ENCODE measurements at places on chromosomes 6 and 20.

- DNase-seq: no peak
Measured at GRCh38 chr6:168432196-168432595, 8.8 kb upstream of the SMOC2 start.

- no peak for DNase-seq
Measured at GRCh38 chr6:159180001-159180400, 10.8 kb downstream of the FNDC1 start.

DNA sequence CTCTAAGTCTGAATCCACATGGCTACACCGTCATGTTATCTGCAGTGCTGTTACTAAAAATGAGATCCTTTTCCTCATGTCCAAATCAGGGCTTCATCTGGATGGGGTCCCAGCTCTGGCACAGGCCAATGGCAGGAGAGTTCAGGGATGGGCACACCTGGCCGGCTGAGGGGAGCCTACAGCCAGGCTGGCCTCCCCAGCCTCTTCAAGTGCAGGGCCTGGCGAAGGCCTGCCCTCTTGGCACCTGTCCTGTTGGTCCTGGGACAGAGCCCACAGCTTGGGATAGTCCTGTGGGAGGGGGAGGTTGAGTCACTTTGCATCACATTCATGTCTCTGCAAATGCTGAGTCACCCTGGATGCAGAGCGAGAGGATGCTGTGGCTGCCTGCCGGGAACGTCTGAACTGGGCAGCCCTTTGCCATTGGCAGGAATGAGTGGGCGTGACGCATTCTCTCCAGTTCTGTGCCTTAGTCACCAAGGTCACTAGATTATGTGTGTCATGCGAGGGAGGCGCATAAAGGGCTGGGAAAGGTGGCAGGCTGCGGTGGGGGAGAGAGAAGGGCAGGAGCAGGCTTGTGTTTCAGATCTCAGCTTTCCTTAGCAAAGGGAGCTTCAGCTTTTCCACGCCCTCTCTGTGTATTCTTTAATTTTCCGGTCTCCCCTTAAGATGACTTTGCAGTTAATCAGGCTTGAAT, 223.2 kb upstream of the ECI2 start:
- no peak for DNase-seq

DNA sequence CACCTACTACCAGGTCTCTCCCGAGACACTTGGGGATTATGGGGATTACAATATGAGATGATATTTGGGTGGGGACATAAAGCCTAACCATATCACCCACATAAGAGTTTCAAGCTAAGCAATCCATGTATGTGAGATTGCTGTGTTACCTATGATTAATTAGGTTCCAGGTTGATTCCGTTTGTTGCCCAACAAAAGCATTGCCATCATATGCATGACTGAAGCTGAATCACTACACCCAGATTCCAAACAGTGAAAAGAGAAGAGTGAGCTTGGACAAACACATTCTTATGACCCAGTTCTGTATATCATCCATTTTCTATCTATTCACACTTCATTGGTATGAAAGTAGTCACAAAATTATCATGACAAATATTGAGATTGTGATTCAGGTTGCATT, 952.5 kb upstream of the MAN1A1 start:
- no peak for DNase-seq

- no peak for DNase-seq
Measured at GRCh38 chr6:165443462-165443861, 134.1 kb upstream of the C6orf118 start.

- DNase-seq: no peak
Measured at GRCh38 chr6:149445573-149445972, 39.2 kb downstream of the ZC3H12D start.

DNA sequence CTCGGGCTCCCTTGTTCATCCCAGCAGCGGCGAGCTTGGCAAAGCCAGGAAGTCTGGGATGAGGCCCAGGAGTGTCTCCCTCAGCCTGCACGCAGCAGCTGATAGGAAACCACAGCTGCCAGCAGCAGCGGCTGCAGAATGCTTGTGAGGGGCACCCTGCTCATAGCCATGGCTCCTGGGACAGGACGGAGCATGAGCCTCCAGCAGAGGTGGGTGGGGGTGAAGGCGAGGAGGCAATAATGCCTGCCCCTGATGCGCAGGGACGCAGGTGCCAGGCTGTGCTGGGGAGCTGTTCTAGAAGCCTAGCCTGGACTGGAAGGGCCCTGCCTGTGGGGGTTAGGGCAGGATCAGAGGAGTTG, 157.9 kb downstream of the CD83 start:
- no peak for DNase-seq

GRCh38 chr6:170211404-170212025, 79.4 kb downstream of the DLL1 start:
- no peak for DNase-seq

DNA sequence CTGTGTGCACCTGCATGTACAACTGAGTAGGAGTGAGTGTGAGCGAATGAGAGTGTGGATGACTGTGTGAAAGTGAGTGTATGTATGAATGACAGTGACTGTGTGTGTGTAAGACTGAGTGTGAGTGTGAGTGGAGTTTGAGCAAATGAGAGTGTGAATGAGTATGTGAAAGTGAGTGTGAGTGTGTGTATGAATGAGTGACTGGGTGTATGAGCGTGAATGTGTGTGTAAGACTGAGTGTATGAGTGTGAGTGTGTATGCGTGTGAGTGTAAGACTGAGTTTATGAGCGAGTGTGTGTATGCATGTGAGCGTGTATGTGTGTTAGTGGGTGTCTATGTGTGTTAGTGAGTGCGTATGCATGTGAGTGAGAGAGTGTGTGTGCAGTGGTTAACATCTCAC, 220.8 kb downstream of the QKI start:
- DNase-seq: no peak

GRCh38 chr6:35425284-35425683, 26.9 kb upstream of the FANCE start:
- no peak for DNase-seq

DNA sequence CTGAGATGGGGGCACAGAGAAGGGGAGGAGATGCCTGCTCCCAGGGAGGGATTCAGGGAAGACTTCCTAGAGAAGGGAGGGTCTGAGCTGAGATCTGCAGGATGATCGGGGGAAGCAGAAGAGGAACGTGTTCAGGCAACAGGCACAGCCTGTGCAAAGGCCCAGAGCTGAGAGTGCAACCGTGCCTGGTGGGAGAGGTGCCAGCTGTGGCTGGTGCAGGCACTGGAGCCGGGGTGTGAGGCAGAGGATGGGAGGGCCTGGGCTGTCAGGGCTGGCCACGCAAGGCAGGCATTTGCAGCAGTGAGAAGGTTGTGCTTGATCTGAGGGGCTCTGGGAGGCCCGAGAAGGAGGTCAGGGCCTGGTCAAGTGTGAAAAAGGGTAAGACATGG, 27.7 kb downstream of the PTGIS start:
- DNase-seq: no peak

GRCh38 chr6:105935416-105935815, 150.7 kb upstream of the PRDM1 start:
- no peak for DNase-seq

GRCh38 chr6:132354517-132355167, 46.6 kb downstream of the MOXD1 start:
- no peak for DNase-seq

- no peak for DNase-seq
Measured at GRCh38 chr20:48787861-48788375, 39.9 kb downstream of the PREX1 start.

DNA sequence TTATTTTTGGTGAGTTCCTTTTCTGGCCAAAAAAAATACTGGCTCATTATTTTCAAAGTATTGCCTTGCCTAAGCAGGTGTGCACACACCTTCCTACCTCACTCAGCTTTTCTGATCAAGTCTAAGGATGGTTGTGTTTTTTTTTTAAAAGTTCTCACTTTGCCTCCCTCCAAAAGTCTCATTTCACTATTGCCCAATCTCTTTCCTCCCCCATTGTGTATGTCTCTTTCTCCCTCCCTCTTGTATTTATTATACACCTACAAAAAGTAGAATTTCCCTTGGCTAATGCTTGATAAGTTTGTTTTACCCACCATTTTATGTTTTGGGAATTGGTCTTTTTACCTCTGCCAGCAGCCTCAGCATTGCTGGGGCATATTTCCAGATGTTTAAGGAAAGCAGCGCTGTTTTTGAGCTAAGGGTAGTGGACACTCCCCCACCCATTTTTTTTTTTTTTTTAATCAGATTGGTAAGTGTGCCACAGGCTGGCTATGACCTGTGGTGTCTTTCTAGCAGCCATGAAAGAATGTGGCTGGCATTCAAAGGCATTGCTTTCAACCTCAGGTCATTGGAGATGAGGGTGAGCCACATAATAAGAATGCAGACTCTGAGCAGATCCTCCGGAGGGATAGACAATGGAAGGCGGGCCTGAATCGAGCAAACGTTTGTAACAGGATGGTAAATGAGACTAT, 668.6 kb downstream of the UTRN start:
- DNase-seq: no peak

DNA sequence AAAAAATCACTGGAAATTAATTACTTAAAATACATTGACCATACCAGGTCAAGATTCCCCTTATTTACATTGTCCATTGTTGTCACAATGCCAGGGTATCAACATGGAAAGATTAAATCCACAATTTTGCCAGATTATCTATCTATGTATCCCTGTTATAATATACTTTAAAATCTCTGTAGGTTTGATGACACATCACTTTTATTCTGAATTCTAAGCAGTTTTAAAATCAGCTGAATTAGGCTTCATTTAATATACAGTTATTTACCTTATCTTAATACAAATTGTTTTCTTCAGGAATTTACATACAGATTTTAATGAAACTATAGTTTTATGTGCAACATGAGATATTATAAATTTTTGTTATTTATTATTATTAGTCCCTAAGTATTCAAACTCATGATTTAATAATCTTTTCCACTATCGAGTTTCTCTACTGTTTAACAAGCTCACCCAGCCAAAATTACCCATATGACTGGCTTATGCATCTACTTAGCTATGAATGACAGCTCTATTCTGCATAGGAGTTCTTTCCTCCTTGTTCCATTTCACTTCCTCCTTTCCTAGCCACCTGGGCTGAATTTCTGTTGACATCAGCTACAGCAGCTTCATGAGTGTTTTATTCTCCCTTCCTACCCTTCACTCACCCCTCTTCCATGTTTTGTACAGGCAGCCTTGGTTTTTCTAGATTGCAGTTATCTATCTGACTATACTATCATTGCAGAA, 654.2 kb upstream of the MAP3K7 start:
- DNase-seq: no peak

DNA sequence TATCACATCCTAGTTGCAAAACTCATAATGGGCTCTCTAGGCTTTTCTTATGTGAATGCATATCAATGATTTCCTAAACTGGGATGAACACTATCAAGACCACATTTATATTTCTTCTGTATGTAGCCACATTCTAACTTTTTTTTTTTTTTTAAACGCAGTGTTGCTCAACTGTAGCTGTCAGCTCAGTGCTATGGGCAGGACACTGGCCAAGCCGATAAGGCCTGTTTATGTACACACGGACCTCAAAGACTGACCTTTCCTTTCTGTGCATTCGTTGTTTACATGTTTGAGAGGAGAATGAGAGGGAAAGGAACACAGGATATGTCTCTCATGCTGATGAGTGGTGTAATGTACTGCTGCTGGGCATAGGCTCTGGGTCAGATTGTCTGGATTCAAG, 75.1 kb upstream of the B3GAT2 start:
- no peak for DNase-seq

DNA sequence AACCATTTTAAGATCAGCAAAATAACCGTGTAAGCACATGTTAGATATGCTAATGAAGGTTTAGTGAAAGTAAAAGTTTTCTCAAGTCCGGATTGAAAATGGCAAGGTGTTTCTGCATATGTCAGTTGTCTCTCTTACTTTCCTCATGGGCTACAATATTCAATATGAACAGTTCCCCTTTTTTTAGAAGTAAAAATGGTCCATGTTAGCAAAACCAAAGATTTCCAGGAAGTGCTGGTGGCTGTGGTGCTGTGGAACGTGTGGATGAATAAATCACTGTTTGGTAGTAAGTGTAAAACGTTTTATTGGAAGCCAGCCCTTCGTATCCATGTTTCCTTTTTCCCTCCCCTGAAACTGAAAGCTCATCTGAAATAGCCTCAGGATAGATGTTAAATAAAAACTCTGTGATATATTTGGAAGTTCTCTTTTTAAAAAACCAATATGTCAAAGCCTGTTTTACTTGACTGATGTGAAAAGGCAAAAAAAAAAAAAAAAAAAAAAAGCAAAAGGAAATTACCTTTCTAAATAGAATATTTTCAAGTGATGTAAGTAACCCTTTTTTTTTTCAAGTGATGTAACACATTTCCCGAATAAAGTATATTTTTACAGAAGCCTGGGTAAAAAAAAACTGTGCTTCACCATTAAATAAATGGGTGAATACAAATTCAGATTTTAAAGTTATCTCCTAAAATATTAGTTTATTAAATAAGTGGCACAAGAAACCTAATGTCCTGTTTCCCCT, 41.9 kb downstream of the PLEKHG1 start:
- DNase-seq: no peak

DNA sequence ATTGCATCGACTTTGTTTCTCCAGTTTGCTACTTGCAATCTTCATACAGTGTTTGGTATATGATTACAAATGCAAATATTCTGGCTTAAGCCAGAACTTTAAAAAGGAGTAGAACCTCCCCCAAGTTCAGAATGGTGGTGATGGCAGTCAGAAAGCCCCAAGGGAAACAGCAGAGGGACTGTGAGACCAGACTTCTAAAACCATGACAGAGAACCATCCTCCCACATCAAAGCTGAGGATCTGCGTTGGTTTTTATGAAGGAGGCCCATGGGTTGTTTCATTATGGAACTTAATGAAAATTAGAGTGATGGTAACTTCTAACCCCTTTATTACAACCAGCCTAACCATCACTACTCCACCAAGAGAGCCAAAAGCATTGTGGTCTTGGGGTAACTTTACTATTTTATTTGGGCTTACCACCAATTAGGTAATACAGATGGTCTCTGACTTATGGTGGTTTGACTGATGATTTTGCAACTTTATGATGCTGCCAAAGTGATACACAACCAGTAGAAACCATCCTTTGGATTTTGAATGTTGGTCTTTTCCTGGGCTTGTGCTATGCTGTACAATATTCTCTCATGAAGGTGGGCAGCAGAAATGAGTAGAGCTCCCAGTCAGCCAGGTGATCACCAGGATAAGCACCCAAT, 10.9 kb upstream of the MRS2 start:
- no peak for DNase-seq

DNA sequence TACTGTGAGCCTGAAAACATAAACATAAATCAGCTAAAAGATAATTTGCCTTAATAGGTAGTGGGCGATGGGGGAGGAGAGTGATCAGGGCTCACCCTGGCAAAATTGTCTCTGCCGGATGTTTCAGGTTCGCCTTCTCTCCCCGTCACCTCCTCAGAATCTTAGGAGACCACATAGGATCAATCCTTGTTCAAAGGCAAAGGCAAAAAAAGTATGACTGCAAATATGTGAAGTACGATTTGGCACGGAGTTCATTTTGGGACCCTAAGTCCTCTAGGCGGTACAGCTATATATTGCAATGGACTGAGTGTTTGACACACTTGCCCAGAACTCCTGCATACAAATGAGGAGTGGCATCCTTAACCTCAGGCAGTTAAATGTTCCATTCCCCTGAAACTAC, 649.2 kb upstream of the FLRT3 start:
- DNase-seq: no peak

GRCh38 chr6:13384506-13384905, 56.2 kb upstream of the TBC1D7 start:
- no peak for DNase-seq
